ENCODE measurements at places on chromosomes 7 and 10. TPM values are rescaled to one million over a fixed set of nuclear protein-coding genes. Genes with fewer than 3 reads are reported as not detected.

Gene OR2A42
- not detected for total RNA-seq

Gene ATP6V0E2
- total RNA-seq: 29.1 TPM

Gene KIFBP
- total RNA-seq: 51.1 TPM

Gene FAM25G
- total RNA-seq: not detected

Gene METTL27
- total RNA-seq: 0.41 TPM

Gene RAPGEF5
- 121 TPM for total RNA-seq

Gene SVIL
- 126 TPM for total RNA-seq

Gene CACNA2D1
- total RNA-seq: 18.8 TPM

GRCh38 chr10:24120646-24121045 is 88.3 kb upstream of the KIAA1217 start:
- no peak for DNase-seq

DNA sequence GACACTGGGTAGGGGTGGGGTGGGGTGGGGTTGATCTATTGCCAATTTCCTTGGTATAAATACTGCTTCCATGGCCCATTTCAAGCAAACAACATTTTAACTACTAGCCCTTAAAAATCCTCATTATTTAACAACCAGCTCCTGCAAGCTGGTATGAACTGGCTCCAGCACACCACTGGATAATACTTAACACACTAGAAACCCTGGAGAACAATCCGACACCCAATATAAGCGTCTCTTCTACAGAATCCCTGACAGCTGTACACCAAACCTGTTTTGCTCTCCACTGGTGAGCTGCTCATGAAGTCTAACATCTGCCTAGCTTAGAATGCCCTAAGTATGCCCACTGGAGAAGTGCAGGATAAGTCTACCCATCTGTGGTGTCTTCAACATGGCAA is 116.8 kb downstream of the HIPK2 start:
- no peak for DNase-seq

DNA sequence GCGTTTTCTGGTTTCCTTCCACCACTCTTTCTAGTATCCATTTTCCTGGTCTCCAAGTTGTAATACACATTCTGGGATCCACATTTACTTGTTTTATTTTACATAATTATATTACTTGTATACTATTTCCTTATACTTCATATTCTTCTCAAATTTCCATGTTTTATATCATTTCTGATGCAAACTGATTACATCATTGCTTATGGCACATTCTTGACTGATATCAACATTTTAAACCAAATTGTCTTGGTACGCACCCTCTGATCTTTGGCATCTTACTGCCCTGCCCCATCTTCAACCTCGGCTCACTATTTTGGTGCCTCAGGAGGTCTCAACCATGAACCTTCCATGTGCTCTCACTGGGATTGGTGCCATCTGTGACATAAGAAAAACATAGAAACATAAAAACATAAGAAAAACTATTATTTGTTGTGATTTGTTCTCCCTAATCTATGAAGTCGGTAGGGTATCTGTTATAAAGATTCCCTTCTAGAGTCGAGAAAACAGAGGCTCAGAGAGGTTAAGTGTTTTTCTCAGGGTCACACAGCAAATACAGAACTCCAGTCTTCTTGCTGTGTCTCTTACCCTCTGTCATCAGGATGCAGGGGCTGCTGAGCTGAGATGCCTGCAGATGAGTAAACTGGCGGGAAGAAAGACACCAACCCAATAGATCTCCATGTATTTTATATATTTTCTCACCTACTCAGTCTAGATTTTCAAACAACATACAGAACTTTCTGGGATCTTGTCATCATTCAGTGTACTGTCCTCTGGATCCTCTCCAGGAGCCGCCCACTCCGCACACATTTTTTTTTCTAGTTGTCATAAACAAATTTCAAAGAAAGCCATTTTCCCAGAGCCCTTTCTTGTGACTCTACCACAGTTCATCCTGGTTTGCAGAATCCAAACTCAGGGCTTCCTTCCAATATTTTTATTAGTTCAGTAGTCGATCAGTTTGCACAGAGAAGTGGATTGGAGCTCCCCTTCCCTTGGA is 79.5 kb downstream of the PARP12 start:
- DNase-seq: no peak

GRCh38 chr7:71132127-71132376 is at the start of gene GALNT17:
Gene GALNT17, plus strand, starts transcription at chr7:71132144.
- DNase-seq: no peak

GRCh38 chr10:513393-513792 is 176.1 kb downstream of the DIP2C start:
- DNase-seq: no peak

- DNase-seq: no peak
These were observed 405.0 kb upstream of the GALNT17 start for GRCh38 chr7:70726951-70727378.

DNA sequence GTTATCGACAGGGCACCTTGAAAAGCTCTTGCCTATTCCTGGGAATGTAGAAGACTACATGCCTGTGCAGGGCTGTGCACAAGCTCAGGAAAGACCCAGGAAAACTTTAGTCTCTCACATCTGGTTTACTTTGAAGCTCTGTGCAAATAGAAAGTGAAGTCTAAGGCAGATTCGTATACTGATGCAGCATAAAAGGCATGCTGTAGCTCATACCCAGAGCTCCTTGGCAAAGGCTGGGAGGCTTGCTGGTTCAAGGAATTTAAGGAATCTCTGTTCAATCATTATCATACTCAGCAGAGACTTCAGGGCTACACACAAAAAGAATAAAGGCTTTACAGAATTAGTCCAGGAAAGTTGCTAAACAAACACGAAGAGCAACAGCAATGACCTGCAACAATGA is 192.0 kb downstream of the OTUD1 start:
- no peak for DNase-seq

Measured in glomerular endothelial cell (primary cell).